Suprapubic skin (tissue), 4 donors: ENCODE measurements at places on chromosomes 4 and X.

GRCh38 chrX:69616457-69617203 is 717 bp downstream of the EDA start:
- H3K27ac ChIP-seq, result peak overlapping the region; percentile 41
- peak overlapping the region; percentile 68 for H3K4me3 ChIP-seq
- peaks cover 23% of the 10 kb centered on the region for H3K4me1 ChIP-seq
- no peaks in the 10 kb centered on the region for H3K27me3 ChIP-seq
- H3K36me3 ChIP-seq, result no peaks in the 10 kb centered on the region

DNA sequence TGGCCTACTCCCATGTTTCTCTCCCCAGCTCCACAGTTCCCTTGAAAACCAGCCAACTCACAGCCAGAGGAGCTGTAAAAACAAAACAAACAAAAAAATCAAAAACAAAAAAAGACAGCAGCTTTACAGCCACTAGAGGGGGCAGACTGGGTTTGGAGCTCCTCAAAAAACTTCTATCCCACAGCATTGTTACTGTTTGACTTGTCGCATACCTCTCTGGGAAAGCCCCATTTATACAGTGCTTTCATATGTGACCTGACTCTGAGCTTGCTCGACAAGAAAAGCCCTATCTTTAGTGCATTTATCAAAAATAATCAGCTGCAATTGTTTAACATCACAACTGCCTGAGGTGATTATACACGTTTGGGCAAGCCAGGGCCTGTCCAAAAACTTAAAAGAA is 21.6 kb downstream of the TSPAN6 start:
- no peaks in the 10 kb centered on the region for H3K27me3 ChIP-seq
- H3K4me3 ChIP-seq, result no peak overlapping the region
- no peak for DNase-seq
- no peaks in the 10 kb centered on the region for H3K36me3 ChIP-seq
- no peak overlapping the region for H3K27ac ChIP-seq

- H3K4me3 ChIP-seq, result no peak overlapping the region
- no peak overlapping the region for H3K27ac ChIP-seq
- DNase-seq, result no peak
Measured at GRCh38 chrX:11952176-11952720, 186.0 kb upstream of the FRMPD4 start.

- H3K27me3 ChIP-seq, result no peaks in the 10 kb centered on the region
- H3K4me1 ChIP-seq, result peaks cover 6% of the 10 kb centered on the region
- H3K36me3 ChIP-seq, result no peaks in the 10 kb centered on the region
- no peak overlapping the region for H3K27ac ChIP-seq
- H3K4me3 ChIP-seq, result no peak overlapping the region
Measured at GRCh38 chrX:136163689-136164088, 16.4 kb downstream of the FHL1 start.

- no peaks in the 10 kb centered on the region for H3K27me3 ChIP-seq
- no peaks in the 10 kb centered on the region for H3K4me1 ChIP-seq
- no peak for DNase-seq
- no peaks in the 10 kb centered on the region for H3K36me3 ChIP-seq
Measured at GRCh38 chr4:148089624-148090023, 352.6 kb downstream of the NR3C2 start.

GRCh38 chr4:153485359-153485758 is 19.2 kb downstream of the TMEM131L start:
- H3K4me3 ChIP-seq, result no peak overlapping the region
- no peaks in the 10 kb centered on the region for H3K36me3 ChIP-seq
- no peak overlapping the region for H3K27ac ChIP-seq
- no peak for DNase-seq

- DNase-seq, result no peak
- no peak overlapping the region for H3K4me3 ChIP-seq
- H3K4me1 ChIP-seq, result peaks cover 27% of the 10 kb centered on the region
- no peaks in the 10 kb centered on the region for H3K27me3 ChIP-seq
Measured at GRCh38 chr4:164538097-164538496, 215.8 kb upstream of the SMIM31 start.

GRCh38 chr4:74659576-74660411 is 134.5 kb downstream of the BTC start:
- H3K4me1 ChIP-seq, result peaks cover 6% of the 10 kb centered on the region
- H3K36me3 ChIP-seq, result no peaks in the 10 kb centered on the region
- no peak for DNase-seq
- no peaks in the 10 kb centered on the region for H3K27me3 ChIP-seq
- H3K27ac ChIP-seq, result no peak overlapping the region

DNA sequence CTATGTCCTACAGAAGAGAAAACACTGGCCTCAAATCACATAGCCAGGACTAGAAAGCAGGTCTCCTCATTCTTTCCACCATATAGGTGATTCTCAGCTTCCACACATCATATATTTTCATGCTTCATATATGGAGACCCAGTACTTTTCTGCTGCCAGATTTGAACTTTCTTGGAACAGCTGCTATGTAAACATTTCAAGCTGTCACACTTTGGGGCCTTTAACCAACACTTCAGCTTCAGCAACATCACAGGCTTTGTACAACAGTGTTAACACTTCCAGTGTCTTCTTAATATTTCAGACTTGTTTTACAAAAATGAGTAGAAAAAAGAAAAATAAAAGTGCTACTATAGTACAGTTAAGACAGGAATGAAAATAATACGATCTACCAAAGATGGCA is 12.6 kb downstream of the SH3RF1 start:
- H3K27me3 ChIP-seq, result no peaks in the 10 kb centered on the region
- H3K27ac ChIP-seq, result no peak overlapping the region
- H3K36me3 ChIP-seq, result no peaks in the 10 kb centered on the region
- H3K4me1 ChIP-seq, result peaks cover 46% of the 10 kb centered on the region
- no peak for DNase-seq

DNA sequence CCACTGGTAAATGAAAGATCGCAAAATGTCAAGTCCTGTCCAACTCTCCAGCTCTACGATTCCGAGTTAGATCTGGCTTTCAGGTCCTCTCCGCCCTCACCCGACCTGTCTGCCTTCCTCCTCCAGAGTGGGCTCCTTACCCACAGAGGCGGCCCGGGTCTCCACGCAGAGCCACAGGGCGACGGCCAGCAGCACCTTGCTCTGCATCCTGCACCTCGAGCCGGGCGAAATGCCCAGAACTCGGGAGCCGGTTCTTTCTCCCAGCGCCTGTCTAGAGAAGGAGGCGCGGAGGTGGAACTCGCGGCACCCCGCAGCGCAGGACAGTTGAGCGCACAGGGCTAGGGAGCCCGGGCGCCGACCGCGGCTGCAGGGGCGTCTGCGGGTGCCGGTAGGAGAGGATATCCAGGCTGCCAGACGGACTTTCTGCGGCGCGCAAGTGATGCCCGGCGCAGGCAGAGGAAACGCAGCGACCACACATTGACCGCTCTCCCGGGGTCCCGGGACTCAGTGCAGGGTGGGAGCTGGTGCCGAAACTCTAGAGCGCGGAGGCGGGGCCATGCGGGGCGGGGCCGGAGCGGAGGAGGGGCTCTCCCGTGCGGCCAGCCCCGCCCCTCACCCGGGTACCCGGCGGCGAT is at the start of gene KDR:
Gene KDR (minus strand): TSS at position 509 of the 635 bp plus-strand sequence. CDS start 302 bp downstream, at position 207.
- H3K27me3 ChIP-seq, result peaks cover 33% of the 10 kb centered on the region
- no peaks in the 10 kb centered on the region for H3K36me3 ChIP-seq
- DNase-seq, result peak; percentile 57
- H3K4me1 ChIP-seq, result peaks cover 19% of the 10 kb centered on the region
- H3K4me3 ChIP-seq, result peak within 1 kb of the TSS; percentile 56
- H3K27ac ChIP-seq, result peak within 1 kb of the TSS; percentile 34

DNA sequence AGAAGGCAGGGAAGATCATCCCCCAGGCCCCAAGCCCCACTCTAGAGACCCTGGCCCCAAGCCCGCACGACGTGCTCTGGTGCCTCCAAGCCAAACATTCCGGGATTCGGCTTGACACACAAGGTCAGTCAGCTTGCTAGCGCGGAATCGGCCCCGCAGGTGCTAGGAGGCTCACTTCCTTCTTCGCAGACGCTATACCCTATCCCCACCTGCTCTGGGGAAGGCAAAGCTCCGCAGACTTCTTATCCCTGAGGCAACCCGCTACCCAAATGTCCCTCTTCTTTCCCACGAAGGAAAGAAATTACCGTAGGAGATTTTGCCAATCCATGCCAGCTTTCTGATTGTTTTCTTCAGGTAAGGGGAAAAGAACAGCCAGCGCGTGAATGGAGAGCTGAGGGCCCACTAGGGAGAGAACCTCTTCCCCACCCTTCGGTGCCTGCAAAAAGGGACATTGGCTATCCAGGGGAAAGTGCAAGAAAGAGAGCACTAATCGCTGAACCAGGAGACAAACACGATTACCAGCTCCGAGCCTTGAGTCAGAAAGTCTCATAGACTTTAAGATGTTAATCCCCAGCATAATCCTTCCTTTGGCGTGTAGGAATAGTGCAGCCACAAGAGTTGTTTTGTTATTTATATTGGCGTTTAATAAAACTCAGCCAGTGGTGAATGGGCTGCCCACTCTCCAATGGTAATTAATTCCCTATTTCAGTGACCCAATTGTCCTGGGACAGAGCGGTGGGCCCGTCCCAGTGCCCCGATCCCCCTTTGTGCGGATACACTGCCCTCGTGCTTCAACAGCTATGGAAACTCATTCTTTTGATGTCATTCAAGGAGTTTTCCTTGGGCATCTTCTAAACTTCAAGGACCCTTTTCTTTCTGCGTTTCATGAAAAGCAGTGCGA is 5.4 kb upstream of the NEUROG2 start:
- H3K27me3 ChIP-seq, result peaks cover 92% of the 10 kb centered on the region
- H3K36me3 ChIP-seq, result no peaks in the 10 kb centered on the region
- peaks cover 44% of the 10 kb centered on the region for H3K4me1 ChIP-seq
- no peak overlapping the region for H3K27ac ChIP-seq
- H3K4me3 ChIP-seq, result no peak overlapping the region

- H3K4me1 ChIP-seq, result peaks cover 20% of the 10 kb centered on the region
- no peak overlapping the region for H3K27ac ChIP-seq
- no peak for DNase-seq
- H3K36me3 ChIP-seq, result no peaks in the 10 kb centered on the region
- peak overlapping the region; percentile 44 for H3K4me3 ChIP-seq
Measured at GRCh38 chr4:3765271-3766035, 732 bp upstream of the ADRA2C start.

GRCh38 chrX:103063191-103063845 is 653 bp downstream of the BEX1 start:
- H3K27ac ChIP-seq, result no peak overlapping the region
- H3K4me3 ChIP-seq, result peak overlapping the region; percentile 30
- DNase-seq, result no peak
- H3K27me3 ChIP-seq, result no peaks in the 10 kb centered on the region

DNA sequence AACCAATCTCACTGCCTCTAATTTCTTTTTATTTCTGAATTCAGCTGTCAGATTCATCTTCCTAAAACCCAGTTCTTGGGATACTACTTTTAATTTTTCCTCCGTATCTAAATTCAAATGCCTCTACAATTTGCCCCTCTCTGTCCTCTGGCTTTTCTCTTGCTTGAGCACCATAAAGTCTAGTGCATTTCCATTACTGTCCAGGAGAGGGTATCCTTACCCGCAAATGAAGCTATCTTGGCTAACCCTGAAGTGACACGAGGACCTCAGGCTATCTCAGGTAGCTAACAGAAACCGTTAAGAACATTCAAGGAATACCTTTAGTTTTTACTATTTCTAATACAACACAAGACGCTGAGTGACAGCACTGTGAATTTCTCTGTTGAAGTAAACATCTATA is 49.4 kb upstream of the PRR32 start:
- H3K27me3 ChIP-seq, result no peaks in the 10 kb centered on the region
- H3K4me1 ChIP-seq, result no peaks in the 10 kb centered on the region
- no peak for DNase-seq
- H3K4me3 ChIP-seq, result no peak overlapping the region

GRCh38 chrX:84907324-84907968 is 96.2 kb upstream of the APOOL start:
- no peak overlapping the region for H3K4me3 ChIP-seq
- H3K27ac ChIP-seq, result no peak overlapping the region
- H3K36me3 ChIP-seq, result no peaks in the 10 kb centered on the region
- H3K27me3 ChIP-seq, result no peaks in the 10 kb centered on the region
- no peaks in the 10 kb centered on the region for H3K4me1 ChIP-seq
- DNase-seq, result no peak

DNA sequence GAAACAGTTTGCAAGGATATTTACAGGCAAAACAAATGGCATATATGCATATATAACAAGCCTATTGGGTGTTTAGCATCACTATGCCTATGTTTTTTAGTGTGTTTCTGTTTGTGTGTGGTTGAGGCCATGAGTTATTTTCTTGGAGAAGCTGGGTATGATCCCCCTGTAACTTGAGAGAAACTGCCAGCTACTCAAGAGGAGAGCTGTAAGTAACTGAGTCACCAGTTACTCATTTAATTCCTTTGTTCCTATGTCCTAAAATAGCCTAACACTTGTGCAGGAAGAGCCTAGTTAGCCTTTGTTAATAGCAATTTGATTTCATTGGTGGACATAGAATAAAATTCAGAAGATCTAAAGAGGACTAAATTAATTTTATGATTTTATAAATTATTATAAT is 79.1 kb downstream of the PWWP3B start:
- no peaks in the 10 kb centered on the region for H3K4me1 ChIP-seq
- no peaks in the 10 kb centered on the region for H3K27me3 ChIP-seq
- no peaks in the 10 kb centered on the region for H3K36me3 ChIP-seq
- DNase-seq, result no peak
- H3K27ac ChIP-seq, result no peak overlapping the region

DNA sequence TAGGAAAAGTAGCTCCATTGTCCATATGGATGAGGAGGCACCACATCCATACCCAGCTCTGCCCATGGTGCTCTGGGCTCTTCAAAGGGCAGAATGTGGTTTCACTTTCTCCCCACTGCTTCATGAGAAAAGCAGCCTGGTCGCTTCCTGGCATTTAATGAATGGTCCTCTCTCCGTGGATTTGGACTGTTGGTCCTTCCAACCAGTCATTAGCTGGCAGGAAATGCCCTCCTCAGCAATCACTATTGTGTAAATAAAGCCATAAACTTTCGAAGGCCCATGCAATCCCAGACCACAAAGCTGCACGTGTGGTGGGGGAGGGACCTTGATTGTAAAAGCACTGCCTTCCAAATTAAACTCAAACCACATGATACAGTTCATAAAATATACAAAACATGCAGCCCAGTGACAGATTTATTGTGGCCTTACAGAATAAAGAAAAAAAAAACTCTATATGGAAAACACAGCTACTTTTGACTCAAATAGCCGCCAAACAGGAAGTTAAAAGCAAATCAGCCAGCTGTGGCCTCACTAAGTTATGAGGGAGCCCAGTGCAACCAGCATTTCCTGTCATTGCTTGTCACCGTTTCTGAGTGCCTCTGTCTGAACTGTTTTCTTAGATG is 8.1 kb downstream of the MBNL3 start:
- peaks cover 14% of the 10 kb centered on the region for H3K4me1 ChIP-seq
- peak overlapping the region; percentile 34 for H3K4me3 ChIP-seq
- no peaks in the 10 kb centered on the region for H3K27me3 ChIP-seq

GRCh38 chr4:105280338-105281123 is 133.9 kb downstream of the TET2 start:
- no peaks in the 10 kb centered on the region for H3K4me1 ChIP-seq
- H3K4me3 ChIP-seq, result no peak overlapping the region
- peaks cover 12% of the 10 kb centered on the region for H3K36me3 ChIP-seq
- H3K27ac ChIP-seq, result no peak overlapping the region
- no peak for DNase-seq

DNA sequence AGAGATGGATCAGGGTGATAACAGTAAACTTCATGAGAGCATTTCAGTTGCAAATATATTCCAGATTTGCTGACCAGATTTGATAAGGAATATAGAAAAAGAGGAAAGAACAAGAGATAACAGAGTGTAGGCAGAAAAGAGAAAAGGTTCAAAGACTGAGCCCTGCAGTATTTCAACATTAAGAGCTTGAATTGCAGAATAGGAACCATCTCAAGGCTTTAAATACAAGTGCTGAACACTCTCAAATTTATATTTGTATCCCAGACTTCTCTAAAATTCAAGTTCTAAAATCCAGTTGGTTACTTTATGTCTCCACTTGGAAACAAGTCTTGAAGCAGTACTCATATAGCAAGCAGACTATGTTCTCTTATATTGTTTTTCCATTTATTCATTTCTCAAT is 9.7 kb upstream of the MYOZ2 start:
- H3K27me3 ChIP-seq, result no peaks in the 10 kb centered on the region
- H3K36me3 ChIP-seq, result no peaks in the 10 kb centered on the region
- peaks cover 15% of the 10 kb centered on the region for H3K4me1 ChIP-seq
- no peak overlapping the region for H3K27ac ChIP-seq
